ENCODE measurements at places on chromosomes 13 and 19. TPM values are rescaled to one million over a fixed set of nuclear protein-coding genes. Genes with fewer than 3 reads are reported as not detected.

GRCh38 chr13:112888238-112889111, 80.5 kb upstream of the MCF2L start:
- H3K27me3 ChIP-seq = no peaks in the 10 kb centered on the region
- no peak overlapping the region for H3K27ac ChIP-seq
- peaks cover 13% of the 10 kb centered on the region for H3K4me1 ChIP-seq
- H3K4me3 ChIP-seq = no peak overlapping the region

GRCh38 chr13:34733721-34734120, 208.3 kb upstream of the NBEA start:
- H3K4me3 ChIP-seq = no peak overlapping the region
- no peaks in the 10 kb centered on the region for H3K36me3 ChIP-seq
- no peaks in the 10 kb centered on the region for H3K4me1 ChIP-seq
- H3K27me3 ChIP-seq = no peaks in the 10 kb centered on the region
- no peak overlapping the region for H3K27ac ChIP-seq

The ERF gene
- 53.6 TPM for total RNA-seq

The HCN2 gene
- 0.37 TPM for total RNA-seq

The TEX101 gene
- total RNA-seq = not detected

All from lung (tissue), 17 donors.